ENCODE measurements at places on chromosomes 11 and 22. TPM values are rescaled to one million over a fixed set of nuclear protein-coding genes. Genes with fewer than 3 reads are reported as not detected.

DNA sequence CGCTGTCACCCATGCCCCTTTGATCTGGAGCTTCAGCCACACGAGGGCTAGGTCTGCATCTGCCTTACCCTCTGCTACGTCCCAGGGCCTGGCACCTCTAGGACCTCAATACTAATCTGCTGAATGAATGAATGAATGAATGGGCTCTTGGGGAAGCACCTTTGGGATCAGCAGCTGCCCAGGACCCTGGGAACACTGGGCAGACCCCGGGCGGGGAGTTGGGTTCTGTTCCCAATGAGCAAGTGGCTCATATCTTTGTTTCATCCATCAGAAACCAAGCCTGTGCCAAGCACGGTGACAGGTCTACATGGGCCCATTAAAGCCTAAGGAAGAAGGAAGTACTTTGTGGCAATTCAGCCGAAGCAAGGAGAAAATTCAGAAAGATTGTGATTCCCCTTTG lies 41.5 kb upstream of the SHISAL1 start:
- DNase-seq, result no peak

DNA sequence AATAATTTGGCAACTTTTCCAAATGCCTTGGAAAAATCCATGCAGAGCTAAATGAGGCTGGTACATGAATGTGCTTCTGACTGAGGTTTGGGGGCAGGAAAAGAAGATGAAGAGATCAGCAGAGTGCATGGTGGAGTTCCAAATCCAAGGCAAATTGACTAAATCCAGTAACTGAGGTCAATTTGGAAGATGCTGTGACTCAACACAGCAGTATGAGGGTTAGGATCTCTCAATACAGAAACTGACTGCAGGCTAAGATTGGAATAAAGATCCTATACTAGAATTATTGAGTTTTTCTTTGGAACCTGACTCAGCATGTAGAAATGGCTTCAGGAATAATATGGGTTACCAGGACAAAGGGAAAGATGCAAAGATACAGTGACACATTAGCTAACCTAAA lies 99.3 kb upstream of the FAT3 start:
- DNase-seq, result no peak

- peak; percentile 84 for DNase-seq
These were observed 7.5 kb downstream of the ASCC2 start for GRCh38 chr22:29830585-29830984.

Gene FGF19
- total RNA-seq, result 0.15 TPM

Gene CD248
- 0.91 TPM for total RNA-seq

Data from left lobe of liver (tissue), 2 donors.